ENCODE measurements at places on chromosomes 5 and 9. TPM values are rescaled to one million over a fixed set of nuclear protein-coding genes. Genes with fewer than 3 reads are reported as not detected.

Gene GNA14
- 17.9 TPM for total RNA-seq

Gene PCDHB9
- 1.8 TPM for total RNA-seq

Gene UBE2D2
- total RNA-seq, result 69.7 TPM

Gene SNCAIP
- 26.0 TPM for total RNA-seq

Gene HRCT1
- total RNA-seq, result 0.59 TPM

Gene SH3GL2
- total RNA-seq, result 7.0 TPM

Gene CDC20B
- total RNA-seq, result not detected

Gene PTGR1
- total RNA-seq, result 71.1 TPM

Gene C9
- total RNA-seq, result not detected

- DNase-seq, result no peak
These were observed 158.8 kb downstream of the TSSK1B start for GRCh38 chr5:113276001-113276400.

DNA sequence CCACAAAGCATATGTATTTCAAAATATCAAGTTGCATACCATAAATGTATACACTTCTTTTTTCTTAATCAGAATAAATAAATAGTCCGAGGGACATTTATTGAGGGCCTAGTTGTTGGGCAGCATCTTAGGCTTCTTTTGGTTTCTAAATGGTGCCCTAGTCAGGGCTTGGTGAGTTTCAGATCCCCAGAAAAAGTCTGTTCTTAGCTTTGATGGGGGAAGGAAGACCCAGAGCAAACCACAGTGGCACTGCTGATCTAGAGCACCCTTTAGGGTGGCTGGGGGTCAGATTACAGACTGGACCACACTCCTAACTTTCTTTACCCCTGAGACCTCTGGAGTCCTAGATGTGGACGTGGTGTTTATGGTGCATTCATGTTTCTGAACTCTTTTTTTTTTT is 97.8 kb downstream of the C9orf152 start:
- no peak for DNase-seq

DNA sequence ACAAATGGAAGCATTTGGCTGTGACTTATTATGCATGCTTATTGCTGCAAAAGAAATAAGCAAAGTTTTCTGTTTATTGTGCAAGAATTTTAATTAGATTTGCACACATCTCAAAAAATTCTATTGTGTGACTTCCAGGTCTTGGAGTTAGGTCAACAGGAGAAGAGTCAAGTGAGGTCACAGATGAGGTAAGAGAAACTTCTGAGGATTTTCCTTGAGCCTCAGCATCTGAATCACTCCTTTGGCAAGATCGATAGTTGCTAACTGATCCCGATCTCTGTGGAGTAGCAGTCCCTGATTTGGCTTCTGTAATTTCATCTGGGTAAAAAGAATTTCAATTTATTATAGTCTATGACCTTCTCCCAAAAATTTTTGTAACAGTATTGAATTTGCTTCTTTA is 6.9 kb upstream of the TTC33 start:
- DNase-seq, result no peak

DNA sequence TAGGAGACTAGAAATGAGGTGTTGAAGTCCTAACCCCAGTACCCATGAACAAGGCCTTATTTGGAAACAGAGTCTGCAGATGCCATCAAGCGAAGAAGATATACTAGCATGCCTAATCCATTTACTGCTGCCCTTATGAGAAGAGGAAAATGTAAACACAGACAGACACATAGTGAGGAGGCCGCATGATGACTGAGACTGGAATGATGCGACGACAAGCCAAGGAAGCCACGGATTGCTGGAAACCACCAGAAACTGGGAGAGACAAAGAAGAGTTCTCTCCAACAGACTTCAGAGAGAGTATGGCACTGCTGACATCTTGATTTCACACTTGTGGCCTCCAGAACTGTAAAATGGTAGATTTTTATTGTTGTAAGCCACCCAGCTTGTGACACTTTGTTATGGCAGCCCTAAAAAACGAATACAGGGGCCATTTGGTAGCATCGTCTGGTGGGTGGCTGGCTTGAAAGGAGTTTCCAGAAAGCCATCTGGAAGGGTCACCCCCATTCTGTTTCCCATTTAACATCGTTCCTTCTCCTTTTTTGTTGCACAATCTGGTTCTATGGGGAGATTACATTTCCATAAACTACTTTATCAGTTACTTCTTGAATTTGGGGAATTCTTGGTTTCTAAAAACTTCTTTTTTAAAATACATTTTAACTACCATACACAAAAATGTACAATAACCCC is 193.1 kb downstream of the HSD17B3 start:
- no peak for DNase-seq

DNA sequence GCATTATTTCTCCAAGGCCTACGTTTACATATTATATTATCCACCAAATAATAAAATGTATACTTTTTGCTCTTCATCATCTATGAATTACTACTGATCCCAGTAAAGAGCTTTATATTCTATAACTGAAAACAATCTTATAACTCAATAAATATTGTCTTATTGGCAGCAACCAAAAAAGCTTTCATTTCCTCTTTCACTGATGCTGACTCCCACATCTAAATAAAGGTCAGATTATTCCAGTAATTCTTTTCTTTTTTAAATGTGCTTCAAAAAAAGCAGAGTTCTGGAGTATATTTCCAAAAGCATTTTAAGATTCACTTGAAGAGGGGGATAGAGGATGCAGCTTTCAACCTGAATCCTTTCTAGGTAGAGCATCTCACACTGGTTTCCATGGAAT is 75.3 kb upstream of the NR4A3 start:
- DNase-seq, result no peak

DNA sequence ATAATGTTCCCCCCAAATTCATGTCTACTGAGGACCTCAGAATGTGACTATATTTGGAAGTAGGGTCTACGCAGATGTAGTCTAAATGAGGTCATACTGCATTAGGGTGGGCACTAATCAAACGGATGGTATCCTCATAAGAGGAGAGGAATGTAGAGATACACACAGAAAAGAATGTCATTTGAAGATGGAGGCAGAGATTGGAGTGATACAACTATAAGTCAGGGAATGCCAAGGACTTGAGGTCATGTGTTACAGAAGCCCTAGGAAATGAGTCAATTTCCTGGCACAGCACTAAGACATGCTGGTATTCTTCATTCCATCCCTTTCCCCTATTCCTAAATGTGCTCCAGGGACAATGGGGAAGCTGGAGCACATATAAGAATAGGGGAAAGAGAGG is 758 bp upstream of the PDCD1LG2 start:
- DNase-seq, result no peak

DNA sequence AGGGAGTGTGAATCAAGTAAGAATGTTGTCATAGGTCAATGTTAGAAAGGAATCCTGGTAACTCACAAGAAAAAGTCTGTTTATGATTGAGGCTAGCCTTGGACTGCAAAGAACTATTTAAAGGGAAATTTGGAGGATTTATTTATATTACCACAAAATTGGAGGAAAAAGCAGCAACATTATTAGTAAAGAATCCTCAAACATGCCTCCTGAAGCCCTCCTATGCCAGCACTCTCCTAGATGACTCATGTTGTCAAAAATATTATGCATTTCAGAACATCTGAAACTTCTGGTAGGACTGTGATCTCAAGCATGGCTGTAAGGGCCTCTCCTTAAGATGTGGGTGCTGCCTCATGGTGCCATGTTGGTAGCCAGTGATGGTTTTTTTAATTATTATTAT is 628.5 kb downstream of the CHSY3 start:
- DNase-seq, result no peak

- DNase-seq, result no peak
These were observed 6.2 kb downstream of the TBC1D9B start for GRCh38 chr5:179901462-179901861.

DNA sequence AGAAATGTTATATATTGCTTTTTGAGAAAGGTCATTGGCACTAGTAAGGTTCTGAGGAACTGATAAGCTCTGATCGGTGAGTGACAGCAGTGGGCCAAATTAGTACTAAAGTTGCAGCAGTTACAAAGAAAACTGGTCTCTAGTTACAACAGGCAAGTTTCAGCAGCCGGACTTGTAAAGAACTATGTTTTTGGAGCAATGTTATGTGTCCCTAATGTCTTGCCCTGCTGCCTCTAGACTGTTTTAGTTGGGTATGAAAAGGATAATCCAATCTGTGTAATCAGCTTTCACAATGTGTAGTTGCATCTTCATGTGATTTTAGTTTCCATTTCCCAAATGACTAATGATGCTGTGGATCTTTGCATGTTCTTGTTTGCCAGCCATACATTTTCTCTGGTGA is 113.5 kb downstream of the CAMK4 start:
- no peak for DNase-seq

- no peak for DNase-seq
These were observed 28.4 kb downstream of the FBXW11 start for GRCh38 chr5:171978016-171978415.

- no peak for DNase-seq
These were observed 342.8 kb downstream of the GABRG2 start for GRCh38 chr5:162410365-162410764.

- DNase-seq, result no peak
These were observed 1518.7 kb upstream of the WWC1 start for GRCh38 chr5:166772770-166773169.

- DNase-seq, result no peak
These were observed 193.4 kb downstream of the CDK5RAP2 start for GRCh38 chr9:120386390-120387131.

GRCh38 chr5:25754895-25755294 is 1110.1 kb upstream of the CDH10 start:
- DNase-seq, result no peak
